ENCODE measurements at places on chromosomes 2 and 18.
A peak's percentile ranks its signal among the peaks of the same experiment; 100 is the strongest.

DNA sequence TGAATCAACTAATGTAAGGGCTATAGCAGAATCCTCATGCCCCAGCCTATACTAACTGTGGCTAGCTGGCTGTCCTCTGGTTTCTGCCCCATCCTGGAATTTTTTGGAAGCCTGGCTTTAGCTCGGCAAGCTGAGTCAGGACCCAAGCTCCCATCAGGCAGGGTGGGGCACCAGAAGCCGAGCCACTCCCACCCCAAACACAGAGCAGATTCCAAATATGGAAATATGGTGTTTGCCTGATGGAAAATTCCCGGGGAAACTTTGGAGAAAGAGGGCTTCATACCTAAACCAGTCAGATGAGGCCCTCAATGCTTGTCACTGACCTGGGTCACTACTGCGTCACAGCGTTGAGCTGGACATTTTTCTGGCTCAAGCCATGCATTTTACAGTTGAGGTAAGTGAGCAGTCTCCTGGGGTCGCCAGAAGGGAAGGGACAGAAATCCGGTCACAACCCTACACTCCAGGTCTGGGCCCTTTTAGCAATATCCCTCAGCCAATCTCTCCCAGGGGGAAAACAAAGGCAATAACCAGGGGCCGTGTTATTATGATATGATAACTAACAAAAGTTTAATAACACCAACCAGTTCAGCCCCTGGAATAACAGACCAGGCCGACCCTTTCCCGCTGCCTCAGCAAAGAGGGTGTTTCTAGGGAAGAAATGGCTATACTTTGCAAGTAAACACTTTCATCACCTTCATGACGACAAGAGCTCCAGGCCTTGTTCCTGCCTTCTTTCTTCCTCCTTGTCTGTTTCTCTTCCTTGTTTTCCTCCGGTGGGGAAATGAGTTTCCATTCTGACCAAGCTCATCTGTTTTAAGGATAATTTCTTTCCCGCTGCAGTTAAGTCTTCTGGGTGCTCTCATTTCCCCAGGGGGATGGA lies 37.7 kb downstream of the PSD4 start:
- H3K27ac ChIP-seq, result no peak overlapping the region
- H3K36me3 ChIP-seq, result no peaks in the 10 kb centered on the region
- no peak for DNase-seq
- no peaks in the 10 kb centered on the region for H3K4me1 ChIP-seq

DNA sequence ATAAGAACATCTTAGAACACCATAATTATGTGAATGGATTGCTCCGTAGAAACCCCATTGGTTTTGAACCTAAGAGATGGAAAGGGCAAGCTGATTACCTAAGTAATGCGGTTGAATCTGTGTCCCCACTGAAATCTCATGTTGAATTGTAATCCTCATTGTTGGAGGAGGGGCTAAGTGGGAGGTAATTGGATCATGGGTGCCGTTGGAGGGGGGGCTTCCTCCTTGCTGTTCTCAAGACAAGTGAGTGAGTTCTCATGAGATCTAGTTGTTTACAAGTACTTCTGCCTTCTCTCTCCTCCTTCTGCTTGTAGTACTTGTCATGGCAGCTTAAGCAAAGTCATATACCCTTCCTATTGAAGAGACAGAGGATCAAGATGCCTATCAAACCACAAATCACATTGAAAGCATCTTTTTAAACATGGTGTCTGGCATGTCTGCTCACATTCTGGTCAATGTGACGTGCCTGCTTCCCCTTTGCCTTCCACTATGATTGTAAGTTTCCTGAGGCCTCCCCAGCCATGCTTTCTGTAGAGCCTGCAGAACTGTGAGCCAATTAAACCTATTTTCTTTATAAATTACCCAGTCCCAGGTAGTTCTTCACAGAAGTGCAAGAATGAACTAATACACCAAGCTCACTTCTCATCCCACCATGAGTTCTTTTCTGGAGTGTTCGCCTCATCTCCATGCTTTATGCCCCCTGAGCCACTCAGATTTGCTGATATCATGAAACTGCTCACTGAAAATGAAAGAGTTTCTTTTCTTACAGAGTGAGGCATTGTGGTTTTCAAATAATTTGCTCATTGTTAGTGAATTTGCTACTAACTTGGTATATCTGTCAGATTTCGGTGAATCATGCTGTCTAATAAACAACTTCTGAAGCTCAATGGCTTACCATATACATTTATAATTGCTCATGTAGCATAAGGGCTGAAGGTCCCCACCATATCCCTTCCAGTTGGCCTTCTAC lies 23.6 kb downstream of the KCNE4 start:
- DNase-seq, result no peak
- H3K27ac ChIP-seq, result peak overlapping the region; percentile 31
- no peaks in the 10 kb centered on the region for H3K36me3 ChIP-seq
- peaks cover 6% of the 10 kb centered on the region for H3K4me1 ChIP-seq

DNA sequence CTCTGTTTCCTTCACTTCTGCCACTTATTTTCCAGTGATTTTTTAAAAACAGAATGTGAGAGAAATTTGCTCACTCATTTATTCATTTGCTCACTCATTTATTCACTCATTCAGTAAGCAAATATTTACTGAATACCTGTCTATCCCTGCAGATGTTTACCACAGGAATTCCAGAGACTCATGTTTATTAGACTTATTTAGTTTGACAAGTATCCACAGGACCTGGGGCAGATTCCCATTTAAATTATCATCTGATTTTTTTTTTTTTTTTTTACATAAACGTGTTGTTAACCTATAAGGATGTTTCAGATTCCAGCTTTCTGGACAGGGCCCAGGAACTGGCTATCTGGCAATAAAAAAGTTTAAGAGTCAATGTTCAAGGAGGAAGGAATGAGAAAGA lies 175.1 kb upstream of the ERBB4 start:
- H3K4me3 ChIP-seq, result no peak overlapping the region
- no peak overlapping the region for H3K27ac ChIP-seq
- no peaks in the 10 kb centered on the region for H3K27me3 ChIP-seq
- no peak for DNase-seq
- H3K4me1 ChIP-seq, result no peaks in the 10 kb centered on the region
- no peaks in the 10 kb centered on the region for H3K36me3 ChIP-seq

GRCh38 chr18:77003316-77003715 lies 129.3 kb downstream of the MBP start:
- H3K27me3 ChIP-seq, result no peaks in the 10 kb centered on the region
- H3K27ac ChIP-seq, result no peak overlapping the region
- H3K36me3 ChIP-seq, result peaks cover 3% of the 10 kb centered on the region
- no peak overlapping the region for H3K4me3 ChIP-seq
- DNase-seq, result no peak

GRCh38 chr2:66569974-66570373 lies 135.0 kb downstream of the MEIS1 start:
- no peak overlapping the region for H3K27ac ChIP-seq
- peaks cover 15% of the 10 kb centered on the region for H3K27me3 ChIP-seq
- H3K36me3 ChIP-seq, result no peaks in the 10 kb centered on the region
- DNase-seq, result no peak
- H3K4me1 ChIP-seq, result no peaks in the 10 kb centered on the region
- H3K4me3 ChIP-seq, result no peak overlapping the region

- H3K4me3 ChIP-seq, result no peak overlapping the region
- peak overlapping the region; percentile 27 for H3K27ac ChIP-seq
- H3K4me1 ChIP-seq, result peaks cover 50% of the 10 kb centered on the region
- no peaks in the 10 kb centered on the region for H3K27me3 ChIP-seq
These were observed 111.6 kb downstream of the SMAD7 start for GRCh38 chr18:48838921-48839818.

DNA sequence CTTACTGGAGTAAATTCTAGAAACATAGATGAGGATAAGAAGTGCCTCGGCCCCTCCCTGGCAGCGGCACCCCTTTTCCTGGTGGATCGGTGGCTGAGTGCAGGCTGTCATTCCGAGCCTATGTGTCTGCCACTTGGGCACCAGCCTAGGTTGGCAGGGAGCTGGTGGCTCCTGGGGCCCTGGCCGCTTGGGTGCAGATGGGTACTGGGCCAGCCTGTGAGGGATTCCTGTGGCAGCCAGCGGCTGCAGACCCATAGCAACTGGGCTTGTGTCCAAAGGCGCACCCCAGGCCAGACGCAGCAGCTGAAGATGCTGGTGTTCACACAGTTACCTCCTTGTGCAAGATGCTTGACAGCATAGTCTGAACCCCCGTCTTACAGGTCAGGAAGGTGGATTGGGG lies 2.8 kb downstream of the SNORC start:
- peaks cover 10% of the 10 kb centered on the region for H3K27me3 ChIP-seq
- H3K4me1 ChIP-seq, result peaks cover 7% of the 10 kb centered on the region
- no peak for DNase-seq
- no peak overlapping the region for H3K27ac ChIP-seq
- no peaks in the 10 kb centered on the region for H3K36me3 ChIP-seq
- H3K4me3 ChIP-seq, result no peak overlapping the region

DNA sequence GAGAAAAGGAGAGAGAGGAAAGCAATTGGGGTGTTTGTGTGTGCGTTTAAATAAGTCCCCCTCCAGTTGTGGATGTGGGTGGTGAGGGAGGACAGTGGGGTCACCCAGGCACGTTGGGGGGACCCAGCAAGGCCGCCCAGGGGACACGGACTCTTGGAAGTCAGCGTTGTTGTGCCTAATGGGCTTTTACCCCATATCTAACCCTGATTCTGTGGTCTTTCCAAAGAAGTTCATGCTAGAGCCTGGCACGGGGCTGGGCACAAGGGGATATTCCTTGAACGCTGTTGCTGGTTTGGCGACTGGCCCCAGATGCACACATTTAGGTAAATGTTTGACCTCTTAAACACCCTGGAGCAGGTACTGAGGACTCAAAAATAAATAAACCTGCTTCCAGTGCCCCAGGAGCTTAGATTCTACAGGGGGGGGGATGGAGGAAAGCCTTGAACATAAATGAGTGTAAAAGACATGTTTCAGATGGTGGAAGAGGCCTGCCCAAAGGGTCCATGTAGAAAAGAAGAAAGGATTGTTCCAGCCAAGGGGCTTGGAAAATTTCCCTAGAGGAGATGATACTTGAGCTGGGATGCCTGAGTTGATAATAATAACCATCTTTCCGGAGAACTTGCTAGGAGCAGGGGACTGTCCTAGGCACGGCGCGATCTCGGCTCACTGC lies 97.7 kb upstream of the SIX3 start:
- H3K27ac ChIP-seq, result no peak overlapping the region
- peaks cover 5% of the 10 kb centered on the region for H3K4me1 ChIP-seq
- H3K27me3 ChIP-seq, result peaks cover 3% of the 10 kb centered on the region
- no peak overlapping the region for H3K4me3 ChIP-seq
- DNase-seq, result no peak

DNA sequence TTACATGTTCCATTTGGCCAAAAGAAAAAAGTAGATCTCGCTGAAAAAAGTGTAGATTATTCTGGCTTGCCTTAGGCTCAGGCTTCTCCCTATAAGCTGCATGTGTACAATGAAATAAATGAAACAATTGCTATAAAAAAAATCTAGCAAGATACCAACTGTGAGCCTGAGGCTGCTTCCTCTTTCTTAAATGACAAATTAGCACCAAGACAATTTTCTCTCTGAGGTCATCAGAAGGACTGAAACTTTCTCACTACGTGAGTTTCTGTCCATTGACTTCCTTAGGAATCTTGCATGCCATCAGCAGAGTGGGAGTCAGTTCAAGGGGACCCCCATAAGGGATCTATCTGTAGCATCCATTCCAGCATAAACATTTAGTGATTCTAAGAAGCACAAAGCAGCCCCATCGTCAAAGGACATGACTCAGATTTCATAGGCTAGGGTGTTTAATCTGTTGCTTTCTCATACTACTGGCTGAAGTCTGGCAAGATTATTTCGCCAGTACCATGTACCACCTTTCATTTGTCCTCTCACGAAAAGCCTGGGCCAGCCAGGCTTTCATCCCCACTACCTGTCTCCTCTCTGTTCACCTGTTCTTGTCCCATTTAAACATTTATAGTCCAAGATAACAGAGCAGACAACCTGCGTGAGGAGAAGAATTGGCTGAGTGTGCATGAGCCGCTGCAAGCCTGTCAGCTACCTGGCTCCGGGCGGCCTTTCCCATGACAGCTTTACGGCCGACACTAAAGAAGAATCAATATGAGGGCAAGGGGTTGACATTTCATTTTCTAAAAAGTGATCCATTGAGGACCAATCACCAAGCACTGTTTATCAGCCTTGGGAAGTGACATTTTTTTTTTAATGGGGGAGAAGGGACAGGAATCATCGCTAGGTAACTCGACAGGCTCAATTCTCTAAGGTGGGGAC lies 120.0 kb downstream of the EPHA4 start:
- DNase-seq, result no peak
- peaks cover 4% of the 10 kb centered on the region for H3K4me1 ChIP-seq
- peaks cover 3% of the 10 kb centered on the region for H3K27me3 ChIP-seq
- no peaks in the 10 kb centered on the region for H3K36me3 ChIP-seq
- H3K27ac ChIP-seq, result no peak overlapping the region

GRCh38 chr2:235458839-235459273 lies 35.0 kb upstream of the AGAP1 start:
- H3K27me3 ChIP-seq, result no peaks in the 10 kb centered on the region
- no peak overlapping the region for H3K4me3 ChIP-seq
- H3K36me3 ChIP-seq, result no peaks in the 10 kb centered on the region
- H3K27ac ChIP-seq, result no peak overlapping the region

DNA sequence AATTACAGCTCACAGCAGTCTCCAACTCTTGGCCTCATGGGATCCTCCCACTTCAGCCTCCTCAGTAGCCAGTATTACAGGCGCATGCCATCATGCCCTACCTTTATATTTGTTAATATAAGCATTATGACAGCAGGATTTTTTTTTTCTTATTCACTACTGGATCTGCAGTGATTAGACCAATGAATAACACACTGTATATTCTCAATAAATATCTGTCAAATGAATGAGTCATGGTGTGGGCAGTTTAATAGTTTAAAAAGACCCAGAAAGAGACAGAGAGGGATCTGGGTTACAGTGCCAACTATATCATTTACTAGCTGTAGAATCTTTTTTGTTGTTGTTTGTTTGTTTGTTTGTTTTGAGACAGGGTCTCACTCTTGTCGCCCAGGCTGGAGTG lies 62.4 kb upstream of the LTBP1 start:
- no peak overlapping the region for H3K27ac ChIP-seq
- H3K36me3 ChIP-seq, result no peaks in the 10 kb centered on the region
- no peak overlapping the region for H3K4me3 ChIP-seq
- peaks cover 3% of the 10 kb centered on the region for H3K27me3 ChIP-seq

DNA sequence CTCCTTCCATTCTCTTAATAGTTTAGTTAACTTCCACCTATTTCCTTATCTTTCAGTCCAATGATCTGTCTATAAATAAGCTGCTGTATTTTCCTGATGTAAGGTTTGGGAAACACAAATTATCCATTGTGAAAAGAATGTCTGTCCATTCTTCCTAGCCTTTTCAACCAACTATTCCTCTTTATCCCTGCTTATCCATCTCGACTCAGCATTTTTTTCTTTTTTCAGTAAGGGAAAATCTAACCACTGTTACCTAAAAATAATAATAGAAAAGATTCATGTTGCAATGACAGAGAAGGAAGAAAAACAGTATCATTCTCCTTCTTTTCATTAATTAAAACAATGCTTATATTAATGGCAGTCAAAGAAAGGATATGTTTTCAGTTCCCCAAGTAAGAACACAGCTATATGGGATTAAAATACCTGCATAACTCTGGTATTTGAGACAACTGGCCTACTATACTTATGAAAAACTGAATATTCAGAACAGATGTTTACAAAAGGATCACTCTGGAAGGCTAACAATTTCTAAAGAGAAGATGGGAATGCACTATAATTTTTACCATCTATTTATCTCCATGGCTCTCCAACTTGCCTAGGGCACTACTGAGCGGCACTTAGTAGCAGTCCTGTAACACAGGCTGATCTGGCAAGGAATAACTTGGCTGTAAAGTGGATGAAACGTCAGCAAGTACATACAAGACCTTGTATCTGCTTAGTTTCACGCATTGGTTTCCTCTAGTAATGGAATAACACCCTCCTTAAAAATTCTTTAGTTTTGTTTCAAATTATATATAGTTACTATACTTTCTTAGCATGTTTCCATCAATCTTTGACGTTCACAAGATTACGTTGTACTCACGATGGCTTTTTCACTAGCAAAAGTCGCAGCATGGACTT lies 57.2 kb downstream of the RTTN start:
- peaks cover 11% of the 10 kb centered on the region for H3K4me1 ChIP-seq
- DNase-seq, result no peak
- H3K36me3 ChIP-seq, result peaks cover 12% of the 10 kb centered on the region
- no peak overlapping the region for H3K4me3 ChIP-seq
- H3K27ac ChIP-seq, result no peak overlapping the region
- no peaks in the 10 kb centered on the region for H3K27me3 ChIP-seq

Data from T-helper 2 cell treated with Interferon-gamma antibody and Interleukin-4, amounts not matched to agents 5 μg/mL and 100 μg/mL, for 36 hours (primary cell).